ENCODE measurements at places on chromosomes 4 and X. TPM values are rescaled to one million over a fixed set of nuclear protein-coding genes. Genes with fewer than 3 reads are reported as not detected.

- DNase-seq = no peak
Observed at GRCh38 chrX:41118156-41118555, 32.9 kb downstream of the USP9X start.

DNA sequence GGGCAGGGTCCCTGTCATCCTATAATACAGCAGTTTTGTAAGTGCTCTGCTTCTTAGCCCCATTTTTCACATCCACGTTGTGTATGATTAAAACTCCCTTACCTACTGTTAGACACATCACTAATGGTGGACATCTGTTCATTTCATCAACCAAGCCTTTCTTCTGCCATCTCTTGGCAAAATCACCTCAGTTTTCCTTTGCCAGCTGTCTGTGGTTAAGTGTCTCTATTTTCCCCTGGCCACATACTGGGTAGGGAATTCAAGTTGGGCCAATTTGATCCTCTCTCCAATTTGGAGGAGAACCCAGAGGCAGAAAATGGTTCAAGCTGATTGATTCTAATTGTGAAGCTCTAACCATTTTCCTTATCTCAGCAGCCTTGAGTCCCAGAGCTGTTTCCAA is 436.1 kb downstream of the PCDH7 start:
- DNase-seq = no peak

- no peak for DNase-seq
Observed at GRCh38 chr4:34678431-34678830, 1565.9 kb downstream of the ARAP2 start.

GRCh38 chr4:36163198-36163597 is 81.1 kb downstream of the ARAP2 start:
- DNase-seq = no peak

GRCh38 chr4:15936495-15936894 is 2.0 kb downstream of the FGFBP1 start:
- no peak for DNase-seq

- DNase-seq = no peak
Observed at GRCh38 chr4:47238667-47239066, 207.3 kb downstream of the GABRB1 start.

TMPRSS11F gene
- total RNA-seq = not detected

MAOB gene
- not detected for total RNA-seq

MORF4L2 gene
- 207 TPM for total RNA-seq

- no peak for DNase-seq
Observed at GRCh38 chrX:42538405-42538804, 239.6 kb downstream of the PPP1R2C start.

SLC10A4 gene
- not detected for total RNA-seq

TRAM1L1 gene
- total RNA-seq = not detected

GPR173 gene
- not detected for total RNA-seq

GRCh38 chr4:89904524-89904923 is 9.9 kb downstream of the MMRN1 start:
- DNase-seq = no peak

ASB12 gene
- total RNA-seq = not detected

DNA sequence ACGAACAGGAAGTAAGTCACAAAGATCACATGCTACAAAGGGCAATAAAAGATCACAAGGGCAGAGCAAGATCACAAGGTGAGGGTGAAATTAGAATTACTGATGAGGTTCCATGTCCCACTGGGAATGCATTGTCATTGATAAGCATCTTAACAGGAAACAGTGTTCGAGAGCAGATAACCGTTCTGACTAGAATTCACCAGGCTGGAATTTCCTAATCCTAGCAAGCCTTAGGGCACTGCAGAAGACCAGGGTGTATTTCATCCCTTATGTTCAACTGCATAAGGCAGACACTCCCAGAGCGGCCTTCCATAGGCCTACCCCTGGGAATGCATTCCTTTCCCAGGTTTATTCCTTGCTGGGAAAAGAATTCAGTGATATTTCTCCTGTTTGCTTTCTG is 980.6 kb upstream of the LCORL start:
- DNase-seq = no peak

DNA sequence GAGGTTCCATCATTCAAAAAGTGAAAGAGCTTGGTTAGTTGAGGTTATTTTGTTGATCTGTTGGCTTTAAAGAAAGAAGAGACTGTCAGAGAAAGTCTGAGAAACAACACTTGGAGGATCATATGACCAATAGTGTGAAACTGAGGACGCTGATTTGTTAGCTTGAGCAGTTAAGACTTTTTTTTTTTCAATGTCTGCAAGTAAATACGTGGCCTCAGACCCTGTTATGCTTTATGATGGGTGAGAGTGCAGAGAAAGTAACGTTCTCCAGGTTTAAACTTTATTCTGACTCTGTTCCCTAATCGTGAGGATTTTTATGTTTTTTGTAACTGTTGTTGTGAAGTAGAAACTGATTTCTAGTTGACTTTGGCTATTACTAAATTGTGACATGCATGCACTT is 45.9 kb downstream of the GAB1 start:
- DNase-seq = no peak

GDPD2 gene
- not detected for total RNA-seq

- DNase-seq = no peak
Observed at GRCh38 chr4:28228561-28229491, 1368.2 kb downstream of the STIM2 start.

DNA sequence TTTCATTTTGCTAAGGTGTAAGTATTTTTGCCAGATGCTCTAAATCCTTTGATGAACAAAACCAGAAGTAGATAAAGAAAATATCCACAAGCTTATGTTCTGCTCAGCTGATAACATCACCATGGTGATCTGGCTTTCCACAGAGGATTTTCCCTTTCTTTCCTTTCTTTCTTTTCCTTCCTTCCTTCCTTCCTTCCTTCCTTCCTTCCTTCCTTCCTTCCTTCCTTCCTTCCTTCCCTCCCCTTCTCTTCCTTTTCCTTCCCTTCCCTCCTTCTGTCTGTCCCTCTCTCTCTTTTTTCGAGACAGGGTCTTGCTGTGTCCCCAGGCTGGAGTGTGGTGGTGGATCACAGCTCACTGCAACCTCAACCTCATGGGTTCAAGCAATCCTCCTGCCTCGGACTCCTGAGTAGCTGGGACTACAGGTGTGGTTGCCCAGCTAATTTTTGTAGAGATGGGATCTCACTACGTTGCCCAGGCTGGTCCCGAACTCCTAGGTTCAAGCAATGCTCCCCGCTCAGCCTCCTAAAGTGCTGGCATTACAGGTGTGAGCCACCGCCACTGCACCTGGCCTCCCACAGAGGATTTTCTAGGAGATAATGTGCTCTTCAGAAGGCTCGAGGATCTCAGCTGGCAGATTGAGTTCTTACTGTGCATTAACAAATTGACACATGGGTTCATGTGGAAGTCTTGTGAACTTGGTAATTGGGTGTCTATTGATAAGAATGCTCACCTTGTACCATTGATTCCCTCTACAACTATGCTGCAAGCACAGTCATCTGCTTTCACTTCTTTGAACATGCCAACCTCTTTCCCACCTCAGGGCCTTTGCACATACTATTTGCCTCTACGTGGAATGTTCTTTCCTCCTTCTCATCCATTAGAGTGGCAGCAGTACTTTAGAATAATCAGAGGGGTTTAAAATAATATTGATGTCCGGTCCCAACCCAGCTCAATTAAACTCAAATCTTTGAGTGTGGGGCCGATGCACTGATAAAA is 1.4 kb upstream of the RHOH start:
- DNase-seq = no peak

HTR2C gene
- not detected for total RNA-seq

- no peak for DNase-seq
Observed at GRCh38 chrX:134382821-134383220, 77.1 kb upstream of the HPRT1 start.

DNA sequence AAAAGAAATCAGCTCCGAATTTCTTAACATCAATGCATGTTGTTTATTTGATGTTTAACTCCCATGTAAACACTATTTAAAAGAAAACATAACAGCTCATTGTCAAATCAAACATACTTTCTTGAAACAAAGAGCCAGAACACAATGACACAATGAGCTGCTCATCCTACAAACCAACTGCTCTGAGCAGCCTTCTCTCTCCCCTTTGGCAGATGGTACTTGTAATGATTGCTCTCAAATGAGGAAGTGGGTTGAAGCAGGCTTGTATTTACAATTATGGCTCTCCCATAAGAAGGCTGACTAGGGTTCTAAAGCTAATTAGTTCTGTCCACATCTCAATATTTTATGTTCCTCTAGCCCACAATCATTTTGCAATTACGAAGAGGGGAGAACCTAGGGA is 637.8 kb upstream of the ADGRL3 start:
- no peak for DNase-seq

AKAP14 gene
- total RNA-seq = not detected

- DNase-seq = no peak
Observed at GRCh38 chr4:13851085-13851940, 223.8 kb upstream of the BOD1L1 start.

DNA sequence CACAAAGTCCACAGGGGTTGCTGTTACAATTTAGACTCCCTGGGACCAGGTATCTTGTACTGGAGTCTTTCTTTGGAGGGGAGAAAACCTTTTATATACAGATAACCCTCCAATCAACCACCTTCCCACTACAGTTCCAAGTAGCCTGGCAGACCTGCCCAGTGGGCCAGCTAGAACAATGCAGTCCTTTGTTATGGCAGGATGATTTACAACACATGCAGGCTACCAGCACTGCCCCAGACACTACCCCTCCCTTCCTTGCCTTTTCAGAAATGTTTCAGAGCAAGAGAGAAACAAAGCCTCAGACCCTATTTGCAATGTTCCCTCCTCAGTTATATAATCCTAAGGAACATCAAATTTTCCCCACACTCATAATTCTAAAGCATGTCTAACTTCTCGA is 11.1 kb downstream of the RASL11B start:
- no peak for DNase-seq

GRCh38 chr4:180106122-180106521 is 2137.1 kb upstream of the TENM3 start:
- DNase-seq = no peak

DNA sequence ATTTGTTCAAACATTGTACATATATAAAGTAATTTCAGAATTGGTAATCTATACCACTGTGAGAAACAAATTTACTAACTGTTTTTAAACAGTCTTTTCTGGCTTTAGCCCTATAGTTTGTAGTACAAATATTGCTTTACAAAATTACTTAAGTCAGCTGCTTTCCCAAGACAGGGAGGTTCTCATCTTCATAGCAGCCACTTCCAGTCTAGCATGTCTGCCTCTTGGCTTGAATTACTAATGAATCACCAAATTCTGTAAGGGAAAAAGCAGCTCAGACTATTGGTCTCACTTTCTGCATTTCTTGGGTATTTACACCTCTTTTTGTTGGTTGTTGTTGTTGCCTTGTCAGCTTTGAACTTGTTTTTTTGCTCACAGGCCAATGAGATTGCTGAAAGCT is 187.2 kb downstream of the NPFFR2 start:
- DNase-seq = no peak

DNA sequence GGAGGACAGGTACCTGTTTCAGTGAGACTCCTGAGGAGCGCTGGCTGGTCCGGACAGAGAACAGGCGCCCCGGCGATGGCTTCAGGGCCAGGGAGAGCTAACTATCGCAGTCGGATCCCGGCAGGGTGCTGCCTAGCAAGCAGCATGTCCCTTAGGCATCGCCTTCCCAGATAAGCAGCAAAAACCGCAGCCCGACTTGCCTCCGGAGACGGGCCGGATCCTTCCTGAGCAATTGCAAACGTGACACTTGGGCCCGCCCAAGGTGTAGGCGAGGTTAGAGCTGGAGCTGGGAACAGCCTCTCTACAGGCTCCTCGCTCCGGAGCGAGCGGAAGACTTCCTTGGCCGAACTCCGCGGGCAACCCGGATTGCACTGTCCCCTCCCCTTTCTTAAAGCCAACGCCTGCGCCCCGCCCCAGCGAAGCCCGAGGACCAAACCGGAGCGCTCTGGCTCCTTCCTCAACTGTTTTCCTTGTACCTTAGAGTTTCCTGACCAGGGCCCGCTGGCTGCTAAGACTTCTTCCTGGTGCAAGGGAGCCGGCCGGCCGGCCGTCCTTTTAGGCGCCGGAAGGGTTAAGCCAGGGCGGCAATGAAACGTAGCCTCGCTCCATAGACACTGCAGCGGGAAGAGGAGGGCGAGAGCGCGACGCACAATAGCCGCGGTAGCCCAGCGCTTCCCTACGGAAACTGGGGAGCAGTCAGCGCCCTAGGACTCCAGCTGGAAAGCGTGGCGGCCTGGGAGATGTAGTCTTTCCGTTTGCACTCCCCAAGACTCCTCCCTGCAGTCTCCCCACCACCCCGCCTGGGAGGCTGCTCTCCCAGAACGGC is at the start of gene OPHN1:
OPHN1 (minus strand) TSS at position 341 of the 826 bp plus-strand sequence. CDS start 475 bp downstream, outside the sequence.
- no peak for DNase-seq

MXRA5 gene
- 0.05 TPM for total RNA-seq

DNA sequence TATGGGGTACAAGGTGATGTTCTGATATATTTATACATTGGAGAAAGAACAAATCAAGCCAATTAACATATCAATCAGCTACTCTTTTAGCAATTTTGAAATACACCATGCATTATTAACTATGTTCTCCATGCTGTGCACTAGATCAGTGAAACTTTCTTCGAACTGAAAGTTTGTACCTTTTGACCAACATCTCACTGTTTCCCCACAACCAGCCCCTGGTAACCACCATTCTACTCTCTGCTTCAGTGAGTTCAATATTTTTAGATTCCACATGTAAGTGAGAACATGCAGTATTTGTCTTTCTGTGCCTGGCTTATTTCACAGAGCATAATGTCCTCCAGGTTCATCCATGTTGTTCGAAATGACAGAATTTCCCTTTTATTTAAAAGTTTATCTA is 246.1 kb upstream of the VCX start:
- DNase-seq = no peak

GRCh38 chr4:141301216-141301615 is 80.5 kb downstream of the ZNF330 start:
- no peak for DNase-seq

GRCh38 chr4:120472447-120473131 is 405.9 kb upstream of the MAD2L1 start:
- DNase-seq = no peak

GRCh38 chr4:21134994-21135393 is 434.7 kb downstream of the PACRGL start:
- DNase-seq = no peak

GRCh38 chrX:6666624-6667023 is 131.7 kb upstream of the VCX3A start:
- no peak for DNase-seq

DNA sequence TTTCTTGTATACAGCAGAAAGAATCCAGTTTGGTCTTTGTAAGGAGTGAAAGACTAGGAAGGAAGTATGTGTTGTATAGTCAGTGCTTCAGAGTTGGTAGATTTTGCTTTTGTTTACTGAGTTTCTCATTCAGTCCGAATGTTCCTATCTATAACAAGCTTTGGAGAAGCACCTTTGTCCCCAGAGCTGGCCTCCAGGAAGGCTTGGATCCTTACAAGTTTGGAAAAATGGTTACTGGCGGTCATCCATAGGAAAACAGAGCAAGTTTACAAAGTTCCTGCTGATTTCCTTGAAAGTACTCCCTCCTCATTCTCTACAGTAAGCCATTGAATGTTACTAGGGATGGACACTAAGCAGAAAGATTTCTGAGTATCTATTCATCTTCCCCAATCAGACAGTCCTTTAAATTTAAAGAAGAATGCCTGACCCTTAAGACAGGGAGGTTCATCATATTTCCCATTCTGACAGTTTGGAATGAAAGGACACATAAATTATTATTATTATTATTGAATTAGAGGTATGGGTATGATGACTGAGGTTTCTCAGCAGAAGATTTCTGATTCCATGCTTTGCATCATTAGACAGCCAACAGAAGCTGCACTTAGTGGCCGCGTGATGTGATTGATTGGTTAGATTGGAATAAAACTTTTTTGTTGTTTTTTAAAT is 35.8 kb downstream of the FAT4 start:
- DNase-seq = no peak

All from activated T-cell treated with anti-CD3 and anti-CD28 coated beads, Interleukin-2, amount 50 U/mL, for 4 hours (primary cell).